Stimulated activated CD4-positive, alpha-beta T cell treated with anti-CD3 and anti-CD28 coated beads, TNF-alpha, amount 100 ng/mL, for 1 hour (primary cell): ENCODE measurements at places on chromosomes 3 and 15.

DNA sequence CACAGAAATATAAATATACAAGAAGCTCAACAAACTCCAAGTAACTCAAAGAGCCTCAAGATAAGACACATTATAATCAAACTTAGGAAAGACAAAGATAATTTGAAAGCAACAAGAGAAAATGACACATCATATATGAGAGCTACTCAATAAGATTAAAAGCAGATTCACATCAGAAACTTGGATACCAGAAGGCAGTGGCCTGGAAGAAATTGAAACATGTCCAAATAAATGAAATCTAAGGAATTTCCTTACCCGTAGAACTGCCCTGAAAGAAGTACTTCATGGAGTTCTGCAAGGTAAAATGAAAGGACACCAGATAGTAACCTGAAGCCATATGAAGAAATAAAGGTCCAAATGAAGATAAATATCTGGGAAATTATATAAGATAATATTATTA lies 113.9 kb downstream of the LSAMP start:
- no peak for DNase-seq

DNA sequence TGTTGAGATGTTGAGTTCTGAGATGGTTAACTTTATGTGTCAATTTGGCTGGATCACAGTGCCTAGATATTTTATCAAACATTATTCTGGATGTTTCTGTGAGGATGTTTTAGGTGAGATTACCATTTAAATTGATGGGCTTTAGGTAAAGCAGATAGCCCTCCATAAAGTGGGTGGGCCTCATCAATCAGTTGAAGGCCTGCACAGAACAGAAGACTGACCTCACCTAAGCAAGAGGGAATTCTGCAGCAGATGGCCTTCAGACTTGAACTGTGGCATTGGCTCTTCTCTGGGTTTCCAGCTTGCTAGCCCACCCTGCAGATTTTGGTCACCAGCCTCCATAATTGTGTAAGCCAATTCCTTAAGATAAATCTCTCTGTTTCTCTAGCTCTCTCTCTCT lies 260.4 kb upstream of the VEPH1 start:
- DNase-seq, result no peak

GRCh38 chr3:138381413-138381901 lies 33.1 kb downstream of the MRAS start:
- DNase-seq, result no peak

DNA sequence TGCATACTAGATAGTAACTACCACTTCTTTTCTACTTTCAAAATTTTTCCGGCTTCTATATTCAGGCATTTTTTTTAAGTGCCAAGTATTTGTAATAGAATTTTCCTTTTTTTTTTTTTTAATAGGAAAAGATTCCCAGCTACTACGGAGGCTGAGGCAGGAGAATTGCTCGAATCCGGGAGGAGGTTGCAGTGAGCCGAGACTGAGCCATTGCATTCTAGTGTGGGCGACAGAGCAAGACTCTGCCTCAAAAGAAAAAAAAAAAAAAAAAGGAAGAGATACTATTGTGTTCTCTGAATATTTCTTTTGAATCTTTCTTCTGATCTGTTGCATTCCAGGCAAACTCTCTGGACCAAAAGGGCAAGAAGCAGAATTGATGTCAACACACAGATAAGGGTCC lies 557.3 kb downstream of the FGF12 start:
- no peak for DNase-seq

GRCh38 chr3:157100608-157101396 lies 59.1 kb downstream of the CCNL1 start:
- DNase-seq, result no peak

- no peak for DNase-seq
Observed at GRCh38 chr3:114721209-114721608, 425.9 kb downstream of the ZBTB20 start.

DNA sequence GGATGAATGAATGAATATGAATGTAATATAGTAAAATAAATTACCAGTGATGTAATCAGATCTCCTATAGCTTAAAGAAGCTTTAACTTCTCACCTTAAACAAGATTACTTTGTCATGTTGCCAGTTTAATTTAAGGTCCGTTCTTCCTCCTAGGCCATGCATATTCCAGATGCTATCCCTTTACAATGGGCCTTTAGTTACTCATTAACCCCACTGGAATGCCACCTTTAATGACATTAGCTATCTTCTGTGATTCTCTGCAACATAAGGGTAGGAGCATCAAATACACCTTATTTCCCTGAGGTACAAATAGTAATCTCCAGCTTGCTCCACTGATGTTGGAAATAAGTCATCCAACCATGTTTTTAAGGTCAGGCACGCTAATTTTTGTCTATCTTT lies 63.0 kb upstream of the TIMP4 start:
- DNase-seq, result no peak

- no peak for DNase-seq
Observed at GRCh38 chr3:124522082-124522625, 208.1 kb upstream of the UMPS start.

GRCh38 chr3:149215515-149215914 lies 6.1 kb downstream of the CP start:
- no peak for DNase-seq

DNA sequence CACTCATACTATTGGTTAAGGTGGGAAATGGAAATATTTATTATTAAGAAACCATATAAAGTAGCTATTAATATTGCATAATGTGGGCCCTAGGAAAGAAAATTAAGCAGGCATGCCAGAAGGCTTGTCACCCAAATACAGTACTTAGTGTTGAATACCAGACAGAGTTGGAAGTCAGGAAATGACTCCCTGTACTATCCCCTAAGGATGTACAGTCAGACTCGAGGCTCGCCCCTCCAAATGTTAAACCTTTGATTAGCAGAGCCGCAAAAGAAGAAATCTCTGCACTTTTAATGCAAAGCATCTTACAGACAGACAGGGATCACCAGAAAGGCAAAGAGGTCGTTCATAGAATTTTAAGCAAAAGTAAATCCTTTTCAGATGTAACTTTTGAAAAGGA lies 11.3 kb upstream of the RBSN start:
- DNase-seq, result no peak

DNA sequence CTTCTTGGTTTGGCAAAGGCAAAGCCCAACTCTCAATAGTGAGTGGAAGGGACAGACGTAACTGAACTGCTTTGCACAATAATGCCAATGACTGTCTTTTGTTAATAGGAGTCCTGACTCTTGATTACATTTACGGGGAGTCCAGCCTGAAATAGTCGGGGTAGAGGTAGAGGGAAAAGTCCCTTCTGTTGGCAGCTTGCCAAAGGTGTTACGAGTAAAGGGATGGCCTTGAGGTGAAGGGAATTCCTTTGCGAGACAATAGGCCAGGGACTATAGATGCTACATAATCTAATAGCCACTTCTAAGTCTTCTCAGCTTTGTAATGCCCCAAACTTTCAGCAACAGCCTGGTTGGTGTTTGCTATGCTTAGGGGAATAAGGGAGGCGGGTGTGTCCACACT lies 2.2 kb upstream of the SENP2 start:
- no peak for DNase-seq

DNA sequence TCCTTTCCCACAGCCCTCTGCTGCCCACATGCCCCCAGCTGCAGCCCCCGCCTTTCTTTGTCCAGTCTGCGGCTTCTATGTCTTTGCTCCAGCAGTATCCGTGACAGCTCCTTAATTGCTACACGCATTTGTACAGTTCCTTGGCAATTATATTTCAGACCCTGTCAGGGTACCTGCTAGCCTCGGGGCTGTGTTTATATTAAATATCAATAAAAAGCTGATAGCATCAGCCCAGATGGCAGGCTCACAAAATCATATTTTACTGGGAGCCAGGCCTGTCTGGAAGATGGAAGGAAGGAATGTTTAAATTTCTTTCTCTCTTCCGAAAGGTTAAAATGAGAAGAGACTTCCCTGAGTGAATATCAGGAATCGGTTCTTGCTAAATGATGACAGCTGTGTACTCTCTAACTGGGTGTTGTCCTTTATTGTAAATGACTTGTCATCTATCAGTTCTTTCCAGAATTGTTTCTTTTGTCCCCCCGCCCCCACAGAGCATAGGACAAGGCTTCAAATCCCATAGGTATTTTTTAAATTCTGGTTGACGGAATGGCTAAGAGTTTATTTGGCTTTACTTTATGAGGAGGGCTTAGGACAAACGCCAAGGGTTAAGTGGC lies 378.1 kb downstream of the LRTM1 start:
- DNase-seq, result no peak

DNA sequence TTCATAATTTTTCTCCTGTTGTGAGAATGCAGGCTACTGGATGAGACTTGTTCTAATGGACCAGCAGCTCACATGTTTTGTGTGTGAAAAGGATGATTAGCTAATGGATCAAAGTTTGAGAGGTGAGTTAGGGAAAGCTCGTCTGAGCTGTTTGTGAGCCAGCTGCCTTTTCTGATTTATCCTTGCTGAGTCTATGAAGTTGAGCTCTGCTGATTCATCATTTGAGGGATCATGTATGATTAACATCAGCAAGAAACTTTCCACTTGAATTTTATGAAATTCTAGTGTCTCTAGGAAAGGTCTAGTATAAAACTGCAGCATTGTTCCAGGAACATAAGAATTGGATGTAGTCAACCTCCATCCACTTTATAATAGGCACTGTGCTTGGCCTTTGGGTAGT lies 698.7 kb downstream of the NTRK3 start:
- no peak for DNase-seq

DNA sequence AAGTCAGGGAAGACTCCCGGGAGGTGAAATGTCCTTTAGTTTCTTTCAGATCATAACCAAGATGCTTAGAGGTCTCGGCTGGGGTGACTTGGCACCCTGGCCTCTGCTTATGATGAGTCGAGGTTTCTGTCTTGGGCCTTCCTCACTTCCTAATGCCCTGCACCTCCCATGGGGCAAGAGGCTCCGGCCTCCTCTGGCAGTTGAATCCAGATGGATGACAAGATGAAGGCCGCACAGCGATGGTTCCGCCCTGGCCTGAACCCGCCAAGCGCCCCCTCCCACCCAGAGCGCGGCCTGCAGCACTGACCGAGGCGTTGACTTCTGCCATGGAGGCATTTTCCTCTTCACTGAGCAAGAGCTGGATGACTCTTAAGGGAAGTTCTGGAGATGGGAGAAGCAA lies 31.3 kb downstream of the MUC20 start:
- DNase-seq, result no peak

GRCh38 chr15:70226337-70226980 lies 128.7 kb upstream of the TLE3 start:
- DNase-seq, result no peak
